AML-193 (cell line): ENCODE measurements at places on chromosomes 11 and 22.

DNA sequence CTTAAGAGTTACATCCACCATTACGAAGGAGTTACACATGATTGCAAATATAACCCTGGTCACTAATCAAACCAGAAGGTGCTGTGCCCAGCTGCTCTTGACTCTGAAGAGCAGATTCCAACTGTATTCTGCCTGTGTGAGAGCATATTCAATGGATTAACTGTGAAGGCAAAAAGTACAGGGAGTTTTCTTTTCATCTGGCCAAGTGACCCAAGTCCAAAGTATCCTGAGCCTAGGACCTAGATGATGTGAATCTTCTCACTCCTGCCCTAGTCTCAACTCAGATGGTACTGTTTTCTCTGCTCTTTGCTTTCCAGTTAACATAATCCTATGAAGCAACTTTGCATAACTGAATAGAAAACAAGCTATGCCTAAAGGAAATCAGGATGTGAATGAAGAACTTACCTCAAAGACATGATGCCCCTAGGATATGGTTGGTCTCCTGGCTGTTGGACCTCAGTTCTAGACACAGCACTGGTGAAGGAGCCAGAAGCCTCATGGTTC lies 105.9 kb downstream of the C11orf58 start:
- DNase-seq = no peak

DNA sequence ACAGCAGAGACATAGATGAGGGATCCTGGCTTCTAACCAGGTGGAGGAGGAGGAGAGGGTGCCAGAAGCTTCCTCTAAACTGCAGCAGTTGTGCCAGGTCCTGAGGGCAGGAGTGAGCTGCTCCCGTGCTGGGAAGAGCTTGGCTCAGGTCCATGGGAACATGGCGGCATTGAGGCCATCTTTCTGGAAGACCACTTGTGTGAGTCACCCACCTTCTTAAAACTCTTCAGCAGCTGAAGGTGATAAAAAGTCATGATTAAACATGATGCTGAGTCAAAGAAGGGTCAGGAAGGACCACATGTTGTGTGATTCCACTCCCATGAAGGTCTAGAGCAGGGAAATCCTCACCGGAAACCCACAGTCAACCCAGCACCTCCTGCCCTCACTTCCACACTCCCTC lies 35.1 kb downstream of the LINC01488 start:
- no peak for DNase-seq

GRCh38 chr11:122197066-122197987 lies 81.3 kb upstream of the BLID start:
- DNase-seq = no peak

DNA sequence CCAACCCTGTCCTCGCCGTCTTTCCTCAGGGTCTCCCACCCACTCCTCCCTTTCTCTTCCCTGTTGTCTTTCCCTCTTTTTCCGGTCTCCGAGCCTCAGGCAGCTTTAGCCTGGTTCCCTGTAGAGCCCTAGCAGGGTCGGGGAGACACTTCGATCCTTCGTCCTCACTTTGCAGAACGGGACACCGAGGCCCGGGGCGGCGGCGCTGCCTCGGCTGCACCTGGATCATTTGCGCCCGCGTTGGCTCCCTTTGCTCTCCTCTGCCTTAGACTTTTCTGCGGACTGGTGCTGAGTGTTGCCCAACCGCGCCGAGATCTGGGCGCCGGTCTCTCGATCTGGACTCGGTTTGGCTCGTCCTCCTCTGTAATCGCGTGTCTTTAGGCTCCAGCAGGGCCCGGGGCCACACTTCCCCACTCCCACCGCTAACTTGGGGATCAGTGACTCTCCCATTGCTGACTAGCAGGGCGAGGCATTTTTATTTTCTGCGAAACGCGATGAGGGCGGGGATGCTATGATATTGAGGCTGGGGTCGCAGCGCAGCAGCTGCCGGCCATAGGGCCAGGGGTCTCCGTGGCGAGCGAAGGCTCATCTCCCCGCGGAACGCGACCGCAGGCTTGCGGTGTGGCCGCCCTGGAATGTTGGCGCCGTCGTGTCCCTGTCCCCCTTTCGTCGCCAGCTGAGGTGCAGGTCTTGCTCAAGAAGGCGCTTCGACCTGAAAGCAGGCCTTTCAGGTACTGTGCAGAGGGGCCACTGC lies 1.6 kb upstream of the E2F8 start:
- DNase-seq = no peak

DNA sequence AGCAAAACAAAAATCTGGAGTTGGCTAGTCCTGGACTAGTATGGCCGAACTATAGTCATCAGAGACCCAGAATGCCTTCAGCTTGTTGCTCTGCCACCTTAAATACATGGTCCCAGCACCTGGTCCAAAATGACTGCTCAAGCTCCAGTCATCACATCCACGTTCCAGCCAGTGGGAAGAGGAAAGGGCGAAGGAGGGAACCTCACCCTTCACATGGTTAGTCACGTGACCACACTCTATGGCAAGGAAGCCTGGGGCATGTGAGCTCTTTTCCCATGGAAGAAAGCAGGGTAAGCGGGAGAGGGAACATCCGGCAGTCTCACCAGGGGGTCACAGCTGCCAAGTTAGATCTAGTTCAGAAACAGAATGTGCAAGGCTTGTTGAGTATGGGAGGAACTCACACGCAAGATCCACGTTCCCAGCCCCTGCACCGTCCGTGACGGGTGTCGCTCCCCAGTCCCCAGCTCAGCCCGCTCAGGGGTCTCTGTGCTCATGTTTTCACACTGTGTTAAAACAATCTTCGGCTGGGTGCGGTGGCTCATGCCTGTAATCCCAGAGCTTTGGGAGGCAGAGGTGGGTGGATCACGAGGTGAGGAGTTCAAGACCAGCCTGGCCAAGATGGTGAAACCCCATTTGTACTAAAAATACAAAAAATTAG lies 1.9 kb upstream of the ANO9 start:
- no peak for DNase-seq

GRCh38 chr11:80532633-80533232 lies 1091.9 kb upstream of the TENM4 start:
- no peak for DNase-seq

DNA sequence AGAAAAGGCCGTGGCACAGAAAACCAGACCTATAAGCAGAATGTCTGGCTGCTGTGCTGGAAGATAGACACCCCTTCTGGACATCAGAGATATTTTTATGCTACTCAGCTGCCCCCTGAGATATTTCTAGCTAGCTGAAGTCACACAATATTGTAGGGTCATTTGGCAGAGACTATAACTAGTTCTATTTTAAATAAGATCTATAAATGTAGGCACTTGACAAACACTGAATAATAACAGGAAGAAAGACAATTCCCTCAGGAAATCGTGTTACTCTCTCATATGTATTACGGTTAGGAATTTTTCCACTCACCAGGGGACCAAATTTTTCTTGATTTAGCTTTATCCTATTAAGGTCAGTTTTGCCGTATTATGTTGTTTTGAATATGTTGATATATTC lies 845.4 kb downstream of the OPCML start:
- no peak for DNase-seq

- DNase-seq = peak; percentile 9
These were observed 118.3 kb downstream of the CYP2R1 start for GRCh38 chr11:14773755-14774154.

GRCh38 chr11:113237261-113237660 lies 77.1 kb upstream of the TTC12 start:
- no peak for DNase-seq

GRCh38 chr22:40928657-40929056 lies 22.5 kb upstream of the RBX1 start:
- DNase-seq = no peak

DNA sequence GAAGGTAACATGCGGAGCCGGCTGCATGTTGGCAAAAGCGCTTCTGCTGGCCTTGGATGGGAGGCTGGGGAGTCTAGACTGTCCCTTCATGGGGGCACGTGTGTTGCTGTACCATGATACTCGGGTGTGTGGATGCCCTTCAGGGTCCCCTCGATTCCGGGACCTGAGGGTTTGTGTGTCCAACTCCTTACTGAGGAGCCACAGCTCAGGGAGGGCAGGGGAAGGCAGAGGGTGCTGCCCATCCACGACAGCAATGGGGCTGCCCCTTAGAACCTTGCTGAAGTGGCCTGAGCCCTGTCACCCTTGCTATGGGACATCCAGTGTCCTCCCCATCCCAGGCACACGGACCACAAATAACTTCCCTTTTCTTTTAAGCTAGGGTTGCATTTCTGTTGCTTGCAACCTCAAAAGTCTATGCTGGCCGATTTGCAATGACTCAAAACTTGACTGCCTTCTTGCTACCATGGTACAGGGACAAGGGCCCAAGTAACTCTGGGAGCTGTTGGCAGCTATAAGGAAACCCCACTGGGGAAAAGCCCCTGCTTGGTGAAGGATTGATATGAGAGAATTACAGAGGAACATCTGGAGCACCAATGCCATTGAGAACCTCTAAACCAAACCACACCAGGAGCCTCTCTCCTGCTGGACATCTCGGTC lies 43.8 kb downstream of the RTL6 start:
- no peak for DNase-seq

GRCh38 chr11:2621894-2622293 lies 77.9 kb downstream of the KCNQ1OT1 start:
- no peak for DNase-seq

GRCh38 chr11:80155412-80156017 lies 714.7 kb upstream of the TENM4 start:
- peak; percentile 1 for DNase-seq

GRCh38 chr22:43005106-43005505 lies 9.8 kb downstream of the PACSIN2 start:
- DNase-seq = no peak

- DNase-seq = no peak
These were observed 69.1 kb upstream of the OR5AN1 start for GRCh38 chr11:59289356-59290181.

- no peak for DNase-seq
These were observed 265.3 kb downstream of the OPCML start for GRCh38 chr11:133266986-133267385.

DNA sequence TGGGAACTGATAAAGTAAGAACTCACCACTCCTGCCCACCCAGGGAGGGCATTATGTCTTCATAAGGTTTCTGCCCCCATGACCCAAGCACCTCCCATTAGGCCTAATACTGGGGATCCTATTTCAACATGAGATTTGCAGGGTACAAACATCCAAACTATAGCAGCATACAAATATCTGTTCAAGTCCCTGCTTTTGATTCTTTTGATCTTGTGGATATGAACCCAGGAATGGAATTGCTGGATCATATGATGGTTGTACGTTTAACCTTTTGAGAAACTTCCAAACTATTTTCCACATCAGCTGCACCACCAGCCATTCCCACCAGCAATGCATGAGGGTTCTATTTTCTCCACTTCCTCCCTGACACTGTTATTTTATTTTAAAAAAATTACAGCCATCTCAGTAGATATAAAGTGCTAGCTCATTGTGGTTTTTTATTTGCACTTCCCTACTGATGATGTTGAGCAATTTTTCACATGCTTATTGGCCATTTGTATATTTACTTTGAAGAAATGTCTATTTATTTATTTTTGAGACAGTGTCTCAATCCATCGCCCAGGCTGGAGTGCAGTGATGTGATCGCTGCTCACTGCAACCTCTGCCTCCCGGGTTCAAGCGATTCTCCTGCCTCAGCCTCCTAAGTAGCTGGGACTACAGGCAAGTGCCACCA lies 7.1 kb upstream of the ATG16L2 start:
- peak; percentile 93 for DNase-seq

GRCh38 chr11:128686021-128686741 lies 7.7 kb upstream of the FLI1 start:
- DNase-seq = no peak

- DNase-seq = no peak
These were observed 79.8 kb upstream of the NCAM1 start for GRCh38 chr11:112881461-112881860.

DNA sequence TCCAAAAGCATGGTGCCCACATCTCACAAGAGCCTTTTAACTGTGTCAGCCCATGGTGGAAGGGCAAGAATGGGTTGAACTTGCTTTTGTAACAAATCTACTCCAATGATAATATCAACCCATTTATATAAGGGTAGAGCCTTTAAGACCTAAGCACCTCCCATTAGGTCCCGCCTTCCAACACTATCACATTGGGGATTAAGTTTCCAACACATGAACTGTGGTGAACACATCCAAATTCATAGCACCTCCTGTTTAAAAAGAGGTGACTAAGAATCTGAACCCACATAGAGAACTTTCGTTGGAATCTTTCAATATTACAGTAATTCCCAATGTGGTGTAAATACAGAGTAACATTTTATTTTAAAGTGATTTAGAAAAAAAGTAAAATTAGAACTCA lies 9.2 kb upstream of the CNTF start:
- DNase-seq = no peak

GRCh38 chr11:120392314-120392713 lies 56.1 kb downstream of the ARHGEF12 start:
- no peak for DNase-seq

DNA sequence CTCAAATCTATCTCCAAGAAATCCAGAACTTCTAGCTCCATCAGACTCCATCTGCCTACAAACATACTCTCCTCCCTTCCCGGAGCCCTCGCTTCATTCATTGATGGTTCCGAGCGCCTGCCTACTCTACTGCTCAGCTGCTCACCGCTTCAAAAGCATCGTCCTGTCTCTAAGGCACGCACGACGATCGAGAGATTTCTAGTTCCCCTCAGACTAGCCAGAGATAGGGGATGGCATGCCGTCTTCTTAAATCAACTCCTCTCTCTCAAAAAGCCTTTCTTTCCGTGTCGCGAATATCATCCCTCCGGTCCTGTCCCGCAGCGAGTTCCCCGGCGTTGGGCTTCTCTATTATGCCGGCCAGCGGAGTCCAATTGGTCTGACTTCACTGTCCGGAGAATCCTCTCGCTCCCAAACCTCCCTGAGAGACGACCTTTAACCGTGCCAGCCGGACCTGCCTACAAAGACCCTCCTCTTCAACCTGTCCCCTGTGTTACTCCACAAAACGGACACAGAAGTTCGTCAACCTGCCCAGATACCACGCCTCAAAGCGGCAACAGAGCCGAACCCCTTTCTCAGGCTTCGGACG lies 592 bp downstream of the EEF1G start:
- DNase-seq = no peak

DNA sequence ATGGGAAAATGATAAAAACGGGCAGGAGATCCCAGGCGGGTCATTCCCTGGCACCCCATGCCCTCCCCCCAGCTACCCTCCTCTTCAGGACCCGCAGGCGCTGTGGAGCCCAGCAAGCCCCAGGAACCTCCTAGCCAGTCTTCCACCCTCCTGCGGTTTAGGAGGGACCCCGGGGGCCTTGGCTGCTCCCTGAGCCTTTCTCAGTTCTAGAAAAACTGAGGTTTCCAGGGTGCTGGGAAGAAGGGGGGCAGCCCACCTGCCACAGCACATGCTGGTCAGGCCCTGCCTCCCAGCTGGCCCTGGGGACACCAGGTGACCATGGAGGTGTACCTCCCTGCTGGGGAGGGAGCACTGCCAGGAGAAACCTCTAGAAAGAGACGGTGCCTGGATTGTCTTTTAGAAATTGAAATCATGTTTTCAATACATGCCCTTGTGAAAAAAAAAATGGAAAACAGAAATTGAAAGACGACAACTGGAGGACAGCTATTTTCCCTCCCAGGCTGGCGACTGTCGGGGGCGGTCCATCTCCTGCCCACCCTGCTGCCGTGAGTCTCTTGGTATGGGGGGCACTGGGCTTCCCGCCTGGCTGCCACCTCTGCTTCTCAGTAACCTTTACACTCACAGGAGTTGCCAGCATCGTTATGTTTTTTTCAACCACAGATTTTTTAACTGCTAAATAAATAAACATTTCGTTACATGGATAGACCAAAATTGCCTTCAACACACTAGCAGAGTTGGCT lies 398.5 kb downstream of the TBC1D22A start:
- no peak for DNase-seq
